ENCODE measurements at places on chromosomes 11 and 22.

DNA sequence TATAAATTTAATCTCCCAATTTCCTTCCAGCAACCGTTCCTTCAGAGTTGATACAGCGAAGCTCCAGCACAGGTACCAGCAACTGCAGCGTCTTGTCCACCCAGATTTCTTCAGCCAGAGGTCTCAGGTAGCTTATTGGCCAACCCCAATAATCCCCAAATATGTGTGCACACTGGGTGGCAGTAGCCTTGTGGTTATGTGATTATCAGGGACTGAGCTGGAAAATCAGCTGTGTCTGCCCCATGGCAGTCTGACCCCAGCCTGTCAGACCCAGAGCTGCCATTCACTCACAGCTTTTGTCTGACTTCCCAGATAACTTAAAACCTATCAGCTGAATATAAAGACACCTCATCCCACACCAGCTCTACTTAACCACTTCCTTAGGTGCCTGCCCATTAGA is 2.0 kb downstream of the HSCB start:
- no peak for DNase-seq

- DNase-seq, result no peak
Observed at GRCh38 chr11:30605036-30605605, 19.0 kb upstream of the MPPED2 start.

- DNase-seq, result no peak
Observed at GRCh38 chr11:28566339-28567089, 458.3 kb downstream of the METTL15 start.

DNA sequence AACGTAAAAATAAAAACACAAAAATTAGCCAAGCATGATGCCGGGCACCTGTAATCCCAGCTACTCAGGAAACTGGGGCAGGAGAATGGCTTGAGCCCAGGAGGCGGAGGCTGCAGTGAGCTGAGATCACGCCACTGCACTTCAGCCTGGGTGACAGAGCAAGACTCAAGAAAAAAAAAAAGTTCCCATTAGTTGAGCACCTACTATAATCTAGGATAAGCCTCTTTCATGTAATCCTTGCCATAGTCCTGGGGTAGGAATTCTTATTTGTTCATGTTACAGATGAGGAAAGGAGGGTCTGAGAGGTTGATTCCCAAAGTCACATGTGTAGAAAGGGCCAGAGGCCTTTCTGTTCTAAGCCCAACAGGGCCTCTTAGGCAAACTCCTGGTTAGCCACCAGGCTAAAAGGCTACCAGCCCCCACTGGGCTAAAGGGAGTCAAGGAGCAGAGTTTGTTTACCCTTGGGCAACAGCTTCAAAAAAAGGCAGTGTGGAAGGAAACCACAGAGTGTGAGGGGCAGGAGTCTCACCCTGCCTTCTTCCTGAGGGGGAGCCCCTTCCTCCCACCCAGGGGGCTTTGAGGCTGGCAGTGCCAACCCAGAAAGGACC is 21.6 kb upstream of the CSNK1E start:
- DNase-seq, result no peak

DNA sequence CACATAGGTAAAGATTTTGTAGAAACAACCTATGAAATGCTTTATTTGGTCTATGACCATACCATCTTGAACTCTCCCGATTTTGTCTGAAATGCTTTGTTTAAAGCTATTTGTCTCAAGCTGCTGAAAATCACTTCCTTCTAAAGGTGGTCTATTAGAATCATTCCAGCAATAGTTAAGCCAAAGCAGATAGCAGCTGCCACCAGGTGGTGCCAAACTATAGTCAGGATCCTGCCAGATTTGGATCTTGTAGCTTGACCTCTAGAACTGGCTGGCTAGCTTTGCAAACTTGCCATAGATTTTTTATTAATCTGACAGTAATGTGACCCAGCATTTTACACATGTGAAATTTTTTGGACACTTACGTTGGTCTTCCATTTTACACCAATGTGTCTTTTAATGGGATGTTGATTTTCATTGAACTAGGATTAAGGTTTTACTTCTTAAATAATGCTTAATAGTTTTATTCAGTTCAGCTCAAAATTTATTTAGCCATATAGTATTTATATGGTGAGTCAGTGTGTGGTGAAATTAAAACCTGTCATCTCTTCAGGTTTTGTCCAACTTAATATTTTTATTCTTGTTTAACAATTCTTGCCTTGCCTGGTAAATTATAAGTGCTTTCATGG is 19.7 kb downstream of the CTR9 start:
- no peak for DNase-seq

DNA sequence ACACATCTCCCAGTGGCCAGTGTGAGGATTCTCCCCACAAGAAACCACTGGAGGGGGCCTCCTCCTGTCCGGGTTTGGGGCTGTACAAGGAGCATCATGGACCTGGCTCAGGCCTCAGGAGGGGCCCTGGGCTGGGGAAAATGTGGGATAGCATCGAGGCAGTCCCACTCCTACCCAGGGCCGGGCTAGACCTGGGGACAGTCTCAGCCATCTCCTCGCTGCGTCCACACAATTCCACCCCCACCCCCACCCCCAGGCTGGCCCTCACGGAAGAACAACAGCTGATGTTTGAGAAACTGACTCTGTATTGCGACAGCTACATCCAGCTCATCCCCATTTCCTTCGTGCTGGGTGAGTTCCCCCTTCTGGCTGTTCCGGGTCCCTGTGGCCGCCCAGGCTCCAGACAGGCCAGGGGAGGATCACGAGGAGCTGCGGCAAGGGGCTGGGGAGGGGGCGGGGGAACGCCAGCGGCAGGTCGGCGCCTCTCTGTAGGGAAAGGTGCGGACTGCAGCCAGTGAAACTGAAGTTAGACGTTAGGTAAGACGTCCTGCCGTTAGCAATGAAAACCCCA is 4.8 kb downstream of the BEST1 start:
- no peak for DNase-seq

- DNase-seq, result no peak
Observed at GRCh38 chr11:6898911-6899310, 6.6 kb upstream of the OR2D2 start.

DNA sequence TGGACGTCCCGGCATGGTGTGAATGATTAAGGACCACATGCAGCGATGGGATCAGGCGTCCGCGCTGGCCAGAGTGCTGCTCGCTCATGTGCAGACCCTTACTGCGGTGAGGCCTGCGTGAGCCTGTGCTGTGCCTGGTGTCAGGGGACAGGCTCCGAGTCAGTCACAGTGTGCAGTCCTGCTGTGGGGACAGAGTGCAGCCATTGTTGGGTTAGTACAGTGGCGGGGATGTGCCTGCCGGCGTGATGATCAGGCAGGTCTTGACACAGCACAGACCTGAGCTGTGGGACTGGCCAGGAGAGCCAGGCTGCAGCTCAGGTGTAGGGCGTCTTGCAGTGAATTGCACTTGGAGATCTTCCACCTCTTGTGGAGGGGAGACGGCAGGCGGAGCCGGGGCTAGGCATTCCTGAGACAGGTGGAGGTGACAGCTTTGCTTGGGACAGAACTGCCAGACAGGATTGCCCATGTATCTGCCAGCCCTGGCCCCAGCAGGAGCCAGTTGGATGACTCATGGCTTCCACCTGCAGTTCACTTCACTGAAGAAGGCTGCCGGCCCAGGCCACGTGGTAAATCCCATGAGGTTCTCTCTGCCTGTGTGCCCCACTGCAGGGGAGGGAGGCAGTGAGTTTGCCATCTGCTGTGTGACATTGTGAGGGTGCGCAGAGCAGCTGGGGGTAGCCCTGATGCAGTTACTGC is 17.3 kb downstream of the TRMU start:
- DNase-seq, result no peak

- no peak for DNase-seq
Observed at GRCh38 chr22:44263547-44263946, 49.2 kb downstream of the SHISAL1 start.

DNA sequence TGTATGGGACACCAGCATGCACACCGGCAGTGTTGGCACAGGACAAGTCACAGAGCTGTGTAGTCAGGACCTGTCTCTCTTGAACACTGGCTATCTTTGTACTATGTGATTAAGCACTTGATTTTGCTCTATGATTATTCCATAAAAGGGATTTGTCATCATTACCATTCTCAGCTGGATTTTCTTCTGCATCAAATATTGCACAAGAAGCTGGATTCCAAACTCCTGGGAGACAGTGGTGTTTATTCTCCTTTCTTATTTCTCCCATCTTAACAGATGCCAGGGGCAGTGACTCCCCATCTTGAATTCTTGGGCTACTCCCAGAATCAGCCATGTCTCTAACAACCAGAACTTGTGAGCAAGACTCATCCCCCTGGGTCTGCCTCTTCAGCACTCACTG is 62.5 kb upstream of the GNAZ start:
- DNase-seq, result no peak

DNA sequence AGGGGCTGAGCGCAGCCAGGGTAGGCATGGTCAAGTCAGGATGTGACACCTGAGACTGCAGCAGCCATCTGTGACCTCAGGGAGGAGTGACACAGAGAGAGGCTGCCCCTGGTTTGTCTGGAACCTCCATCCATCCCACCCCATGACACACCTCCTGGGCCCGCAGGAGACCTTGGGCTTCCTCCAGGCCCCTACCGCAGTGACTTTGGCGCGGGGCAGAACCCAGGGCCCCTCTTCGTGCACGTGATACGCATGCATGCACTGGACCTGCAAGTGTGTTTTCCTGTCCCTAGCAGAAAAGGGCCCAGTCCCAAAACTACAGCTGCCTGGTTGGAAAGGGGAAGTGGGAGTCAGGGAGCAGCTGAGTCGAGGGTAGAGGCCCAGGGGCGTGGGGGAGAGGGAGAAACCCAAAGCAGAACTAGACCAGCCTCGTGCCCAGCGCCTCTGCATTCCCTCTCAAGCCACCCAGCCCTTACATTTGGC is 7.9 kb upstream of the CYTH4 start:
- no peak for DNase-seq

GRCh38 chr11:115920092-115920461 is 415.9 kb upstream of the CADM1 start:
- DNase-seq, result no peak

DNA sequence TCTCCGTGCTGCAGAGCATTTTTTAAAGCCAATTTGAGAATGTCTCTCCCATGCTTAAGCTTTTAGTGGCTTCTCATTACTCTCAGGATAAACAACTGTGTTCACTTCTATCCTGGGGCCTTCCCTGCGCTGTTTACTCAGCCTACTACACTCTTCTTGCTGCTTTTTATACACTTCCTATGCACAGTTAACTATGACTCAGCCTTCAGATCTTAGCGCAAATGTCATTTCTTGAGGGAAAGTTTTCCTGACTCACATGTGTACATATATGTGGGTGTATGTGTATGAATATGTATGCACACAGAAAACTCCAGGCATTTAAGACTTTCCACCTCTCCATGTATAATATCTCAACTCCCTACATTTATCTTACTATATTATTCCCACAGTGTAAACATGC is 9.8 kb downstream of the THAP12 start:
- no peak for DNase-seq

Data from effector CD4-positive, alpha-beta T cell (primary cell).